ENCODE measurements at places on chromosomes 6 and 20.

DNA sequence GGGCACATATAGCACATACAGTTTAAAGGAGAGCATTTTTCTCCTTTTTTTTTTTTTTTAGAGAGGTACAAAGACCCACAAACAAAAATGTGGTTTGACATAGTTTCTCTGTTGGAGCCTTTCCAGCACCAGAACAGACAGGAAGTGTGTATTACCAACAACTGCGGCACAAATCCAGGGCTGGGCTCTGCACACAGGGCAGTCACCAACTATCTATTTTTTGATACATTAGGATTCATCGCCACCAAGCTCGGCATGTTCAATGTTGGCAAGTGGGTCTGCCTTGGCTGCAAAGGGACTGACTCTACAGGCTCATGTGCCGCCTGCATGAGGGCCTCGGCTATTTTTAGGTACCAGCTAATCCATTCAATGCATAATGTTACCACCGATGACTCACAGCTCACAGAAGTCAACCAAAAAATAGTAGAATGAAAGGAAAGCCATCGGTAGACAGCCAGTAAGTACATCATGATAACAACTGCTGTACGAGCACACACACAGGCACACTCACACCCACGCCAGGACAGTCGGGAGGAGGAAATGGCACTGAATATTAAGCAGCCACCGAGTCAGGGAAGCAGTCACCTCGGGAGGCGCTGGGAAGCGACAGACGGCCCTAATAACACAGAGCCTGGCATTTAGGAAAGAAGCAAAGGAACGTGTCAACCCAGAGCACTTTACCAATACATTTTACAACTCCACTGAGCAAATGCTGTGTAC is 81.6 kb downstream of the GMPR start:
- peak; percentile 86 for DNase-seq

DNA sequence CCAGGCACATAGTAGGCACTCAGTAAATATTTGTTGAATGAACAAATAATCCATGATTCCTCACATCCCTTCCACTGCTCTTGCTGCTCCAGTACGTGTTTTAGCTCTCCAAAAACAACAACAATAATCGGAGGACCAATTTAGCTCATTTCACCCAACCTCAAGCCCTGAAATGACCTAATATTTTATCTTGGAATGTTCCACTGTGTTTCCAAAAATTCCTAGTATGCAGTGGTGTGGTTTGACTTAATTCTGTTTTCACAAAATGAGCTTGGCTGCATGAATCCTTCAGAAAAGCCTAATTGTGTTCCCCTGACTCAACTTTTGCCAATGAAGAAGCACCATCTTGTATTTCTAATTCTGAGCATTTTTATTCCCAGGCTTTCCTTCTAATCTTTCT is 168.0 kb upstream of the PHACTR1 start:
- DNase-seq = no peak

GRCh38 chr6:96542702-96543101 is 20.2 kb upstream of the FHL5 start:
- no peak for DNase-seq

GRCh38 chr6:50962213-50962759 is 143.6 kb downstream of the TFAP2B start:
- DNase-seq = no peak

GRCh38 chr6:149271348-149272340 is 45.9 kb upstream of the TAB2 start:
- peak; percentile 18 for DNase-seq

DNA sequence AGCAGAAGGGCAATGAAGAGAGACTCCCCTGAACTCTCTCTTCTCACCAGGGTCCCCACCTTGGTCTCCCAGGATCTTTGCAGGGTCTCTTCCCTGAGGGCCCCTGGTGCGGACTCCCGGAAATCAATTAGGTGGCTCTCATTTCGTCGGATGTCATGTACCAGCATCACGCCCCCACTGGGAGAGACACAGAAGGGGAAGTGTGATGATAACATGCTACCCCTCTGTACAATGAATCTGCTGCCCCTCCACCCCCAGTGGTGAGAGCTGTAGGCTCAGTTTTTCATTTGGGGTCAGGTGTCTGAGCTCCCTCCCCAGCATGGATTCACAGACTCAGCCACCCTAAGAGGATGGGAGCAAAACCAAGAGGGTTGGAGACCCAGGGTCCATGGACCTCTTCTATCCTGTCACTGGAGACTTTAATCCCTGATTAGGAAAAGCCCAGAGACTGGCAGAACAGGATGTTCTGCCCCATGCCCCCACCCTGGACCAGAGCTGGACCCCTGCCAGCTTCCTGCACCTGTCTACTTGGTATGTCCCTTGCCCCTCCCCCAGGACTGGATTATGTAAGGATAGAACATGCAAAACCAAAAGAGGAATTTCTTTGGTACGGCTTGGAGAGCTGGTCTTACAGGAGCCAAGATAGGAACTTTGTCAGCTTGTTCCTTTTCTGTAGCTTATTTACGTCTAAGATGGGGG is 11.1 kb downstream of the GGT7 start:
- DNase-seq = no peak

GRCh38 chr6:21305893-21306332 is 287.6 kb upstream of the SOX4 start:
- no peak for DNase-seq

- DNase-seq = peak; percentile 41
Observed at GRCh38 chr20:44642203-44643153, 9.0 kb downstream of the ADA start.

DNA sequence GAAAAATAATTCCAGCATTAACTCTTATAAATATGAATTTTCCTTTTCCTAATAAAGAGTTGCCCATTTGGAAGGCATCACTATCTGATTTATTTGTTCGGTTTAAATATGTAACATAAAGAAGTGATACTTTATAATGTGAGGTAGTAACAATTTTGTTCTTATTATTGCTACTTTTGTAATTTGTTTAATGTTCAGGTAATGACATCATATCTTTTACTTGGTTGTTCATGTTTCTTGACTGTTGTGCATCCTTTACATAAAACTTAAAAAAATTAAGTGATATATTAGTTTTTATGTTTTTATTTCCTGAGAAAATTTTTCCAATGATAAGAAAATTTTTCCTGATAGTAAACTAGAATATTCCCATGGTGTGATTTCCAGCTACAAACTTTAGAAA is 124.6 kb downstream of the AFG1L start:
- no peak for DNase-seq

GRCh38 chr20:53840532-53840931 is 229.9 kb downstream of the BCAS1 start:
- DNase-seq = no peak

- no peak for DNase-seq
Observed at GRCh38 chr6:49553384-49553783, 2.9 kb downstream of the C6orf141 start.

GRCh38 chr6:125753218-125753936 is 3.9 kb downstream of the HEY2 start:
- DNase-seq = peak; percentile 23

GRCh38 chr6:16572943-16573342 is 188.3 kb downstream of the ATXN1 start:
- no peak for DNase-seq

- no peak for DNase-seq
Observed at GRCh38 chr6:135962731-135963130, 111.2 kb downstream of the PDE7B start.

- no peak for DNase-seq
Observed at GRCh38 chr6:718345-718744, 25.4 kb upstream of the EXOC2 start.

- DNase-seq = no peak
Observed at GRCh38 chr20:61956396-61957342, 109.0 kb downstream of the TAF4 start.

Data from central memory CD4-positive, alpha-beta T cell (primary cell).